Stimulated activated naive CD8-positive, alpha-beta T cell treated with anti-CD3 and anti-CD28 coated beads, Interleukin-15, Interleukin-2, amounts not matched to agents 100 U/mL and 50 U/mL, for 24 hours (primary cell): ENCODE measurements at places on chromosomes 2 and 18.

- no peak for DNase-seq
Observed at GRCh38 chr18:55262021-55262560, 302.8 kb upstream of the CCDC68 start.

GRCh38 chr2:72278046-72278445 is 130.4 kb upstream of the CYP26B1 start:
- DNase-seq, result no peak

GRCh38 chr2:77999376-77999775 is 477.2 kb upstream of the LRRTM4 start:
- no peak for DNase-seq

DNA sequence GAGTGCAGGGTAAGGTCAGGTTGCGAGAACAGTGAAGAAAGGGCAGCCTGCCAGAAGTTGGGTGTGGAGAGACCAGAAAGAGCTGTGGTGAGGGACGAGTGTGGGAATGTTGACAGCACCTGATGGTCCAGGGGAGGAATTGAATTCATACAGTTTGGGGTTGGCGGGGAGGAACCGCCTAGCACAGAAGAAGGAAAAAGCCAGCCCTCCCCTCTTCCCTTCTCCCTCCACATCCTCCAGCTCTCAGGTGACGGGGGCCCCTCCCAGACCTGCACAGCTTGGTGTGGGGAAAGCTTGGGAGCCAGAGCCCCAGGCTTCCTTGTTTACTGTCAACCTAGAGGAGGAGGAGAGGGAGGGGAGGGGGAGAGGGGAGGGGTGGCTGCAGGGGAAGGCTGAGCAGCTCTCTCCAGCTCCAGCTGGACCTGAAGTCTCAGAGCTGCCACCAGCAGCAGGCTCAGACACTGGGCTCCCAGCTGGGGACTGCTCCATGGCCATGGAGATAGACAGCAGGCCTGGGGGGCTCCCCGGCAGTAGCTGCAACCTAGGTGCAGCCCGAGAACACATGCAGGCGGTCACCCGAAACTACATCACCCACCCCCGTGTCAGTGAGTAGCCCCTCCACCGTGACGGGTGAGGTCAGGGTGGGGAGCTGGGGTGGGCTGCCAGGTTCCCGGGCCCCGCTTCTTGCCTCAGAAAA is at the start of gene ATP6V1B1:
ATP6V1B1 (plus strand) TSS at position 433 of the 697 bp plus-strand sequence; CDS start at position 488, 55 bp downstream.
- no peak for DNase-seq

DNA sequence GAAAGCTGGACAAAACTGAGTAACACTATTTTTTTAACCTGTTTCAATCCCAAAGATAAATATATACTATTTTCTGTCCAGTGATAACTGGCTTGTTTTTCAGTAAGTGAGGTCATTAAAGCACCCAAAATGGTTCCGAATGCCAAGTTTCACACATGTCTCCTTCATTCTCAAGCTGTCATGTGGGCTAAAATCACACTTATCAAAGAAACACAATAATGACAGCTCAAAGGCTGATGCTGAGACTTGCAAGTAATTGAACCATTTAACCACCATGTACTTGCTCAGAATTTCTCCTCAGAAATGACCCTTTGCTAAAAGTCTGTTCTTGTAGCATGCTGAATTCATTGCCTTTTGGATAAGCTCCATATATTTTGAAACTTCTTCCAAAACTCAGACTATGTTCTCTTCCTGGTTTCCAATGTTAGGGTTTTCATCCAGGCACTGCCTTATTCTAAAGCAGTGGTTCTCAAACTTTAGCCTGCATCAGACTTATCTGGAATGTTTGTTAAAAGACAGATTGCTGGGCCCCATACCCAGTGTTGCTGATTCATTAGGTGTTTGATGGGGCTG is 149.8 kb downstream of the VWC2L start:
- no peak for DNase-seq

GRCh38 chr18:22293417-22293816 is 124.0 kb downstream of the GATA6 start:
- DNase-seq, result no peak

DNA sequence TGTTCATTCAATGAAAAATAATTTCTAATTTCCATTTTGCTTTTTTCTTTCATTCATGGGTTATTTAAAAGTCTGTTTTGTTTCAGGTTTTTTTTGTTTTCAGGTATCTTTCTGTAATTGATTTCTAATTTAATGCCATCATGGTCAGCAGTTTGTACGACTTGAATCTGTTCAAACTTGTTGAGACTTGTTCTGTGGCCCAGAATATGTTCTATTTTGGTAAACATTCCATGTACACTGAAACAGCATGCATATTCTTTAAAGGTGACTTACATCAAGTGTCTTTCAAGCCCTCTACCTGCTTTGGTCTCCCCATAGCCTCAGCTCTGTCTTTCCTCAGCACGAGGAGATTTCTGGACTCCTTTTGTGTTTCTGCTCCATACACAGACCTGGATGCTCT is 49.1 kb downstream of the CYP1B1 start:
- no peak for DNase-seq

DNA sequence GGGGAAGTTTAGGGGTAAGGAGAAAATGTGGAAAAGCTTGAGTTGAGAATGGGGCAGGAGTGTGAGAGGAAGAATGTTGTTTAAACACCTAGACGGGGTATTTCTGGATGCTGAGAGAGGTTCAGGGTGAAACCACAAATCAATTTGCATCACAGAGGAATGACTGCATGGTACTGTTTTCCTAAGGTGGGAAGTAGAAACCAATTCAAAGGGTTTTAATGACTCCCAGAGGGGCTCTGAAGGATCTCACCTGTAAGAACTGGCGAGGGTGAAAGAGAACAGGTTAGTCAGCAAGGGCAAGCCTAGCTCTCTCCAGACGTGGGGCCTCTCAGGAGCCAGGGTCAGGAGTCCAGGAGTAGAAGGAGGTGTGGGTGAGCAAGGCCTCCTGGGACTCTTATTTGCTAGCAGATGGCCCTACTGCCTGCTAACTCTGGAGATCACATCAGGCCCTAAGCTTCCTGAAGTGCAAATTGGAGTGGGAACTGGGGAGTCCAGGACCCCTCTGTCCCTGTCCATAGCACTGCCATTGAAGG is 133.0 kb upstream of the CELF4 start:
- no peak for DNase-seq

DNA sequence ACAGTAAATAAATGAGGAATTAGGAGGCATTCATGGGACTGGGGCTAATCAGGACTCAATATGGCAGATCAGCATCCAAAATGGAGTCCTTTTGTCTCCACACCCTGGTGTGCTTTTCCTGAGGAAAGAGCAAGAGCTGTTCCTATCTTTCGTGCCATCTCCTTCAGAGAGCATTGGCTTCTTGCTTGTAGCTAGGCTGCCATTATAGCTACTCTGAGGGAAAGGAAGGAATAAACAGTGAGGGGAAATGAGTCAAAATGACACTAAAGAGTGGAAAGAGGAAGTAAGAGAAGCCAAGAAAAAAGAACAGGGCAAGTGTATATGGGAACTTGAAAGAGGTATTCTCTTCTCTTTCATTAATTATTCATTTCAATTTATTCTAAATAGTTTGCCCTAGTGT is 8.4 kb upstream of the NMI start:
- DNase-seq, result no peak

- DNase-seq, result no peak
Observed at GRCh38 chr2:182018218-182018617, 32.6 kb downstream of the PPP1R1C start.

DNA sequence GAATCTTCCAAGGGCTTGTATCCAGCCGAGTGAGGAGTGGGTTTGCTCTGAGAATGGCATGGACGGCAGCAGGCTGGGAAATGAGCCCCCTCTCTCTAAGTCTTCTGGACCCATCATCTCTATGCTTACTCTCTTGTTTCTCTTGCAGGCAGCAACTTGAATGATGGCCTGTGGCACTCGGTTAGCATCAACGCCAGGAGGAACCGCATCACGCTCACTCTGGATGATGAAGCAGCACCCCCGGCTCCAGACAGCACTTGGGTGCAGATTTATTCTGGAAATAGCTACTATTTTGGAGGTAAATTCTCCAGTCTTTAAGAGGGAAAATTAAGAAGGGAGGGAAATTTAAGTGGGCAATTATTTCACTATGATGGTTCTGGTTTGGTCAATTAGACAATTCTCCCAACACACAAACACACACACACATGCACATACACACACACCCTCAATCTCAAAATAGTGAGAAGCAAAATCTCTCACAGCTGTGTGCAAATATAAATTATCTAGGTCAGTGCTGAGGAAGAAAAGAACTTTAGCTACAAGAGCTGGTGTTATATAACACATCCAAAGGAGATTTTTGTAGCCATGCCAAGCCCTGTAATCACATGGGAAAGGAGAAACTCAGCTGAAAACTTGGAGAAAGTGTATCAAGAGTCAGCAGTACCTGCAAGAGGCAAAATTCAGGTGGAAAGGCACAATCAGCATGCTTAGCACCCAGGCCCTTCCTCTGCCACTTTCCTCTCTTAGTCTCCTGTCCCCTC is 499.2 kb downstream of the CNTNAP5 start:
- DNase-seq, result no peak

DNA sequence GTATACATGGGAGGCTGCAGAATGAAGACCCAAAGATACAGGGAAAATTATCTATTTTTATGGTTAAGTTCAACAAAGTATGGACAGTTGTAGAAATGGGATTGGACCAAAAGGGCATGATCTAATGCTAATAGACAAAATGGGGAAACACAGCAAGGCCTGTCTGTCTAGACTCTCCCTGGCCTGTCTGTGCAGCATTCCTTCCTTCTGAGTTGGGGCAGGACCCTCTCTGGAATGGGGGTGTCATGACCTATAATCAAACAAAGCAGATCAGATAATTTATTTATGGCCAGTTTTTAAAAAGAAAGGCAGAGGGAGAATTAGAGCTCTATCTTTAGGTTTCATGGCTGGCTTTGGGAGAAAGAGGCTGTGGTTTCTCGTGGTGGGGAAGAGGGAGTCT is 104.4 kb downstream of the CTIF start:
- DNase-seq, result no peak

GRCh38 chr18:67310826-67311225 is 205.7 kb downstream of the DSEL start:
- DNase-seq, result no peak

DNA sequence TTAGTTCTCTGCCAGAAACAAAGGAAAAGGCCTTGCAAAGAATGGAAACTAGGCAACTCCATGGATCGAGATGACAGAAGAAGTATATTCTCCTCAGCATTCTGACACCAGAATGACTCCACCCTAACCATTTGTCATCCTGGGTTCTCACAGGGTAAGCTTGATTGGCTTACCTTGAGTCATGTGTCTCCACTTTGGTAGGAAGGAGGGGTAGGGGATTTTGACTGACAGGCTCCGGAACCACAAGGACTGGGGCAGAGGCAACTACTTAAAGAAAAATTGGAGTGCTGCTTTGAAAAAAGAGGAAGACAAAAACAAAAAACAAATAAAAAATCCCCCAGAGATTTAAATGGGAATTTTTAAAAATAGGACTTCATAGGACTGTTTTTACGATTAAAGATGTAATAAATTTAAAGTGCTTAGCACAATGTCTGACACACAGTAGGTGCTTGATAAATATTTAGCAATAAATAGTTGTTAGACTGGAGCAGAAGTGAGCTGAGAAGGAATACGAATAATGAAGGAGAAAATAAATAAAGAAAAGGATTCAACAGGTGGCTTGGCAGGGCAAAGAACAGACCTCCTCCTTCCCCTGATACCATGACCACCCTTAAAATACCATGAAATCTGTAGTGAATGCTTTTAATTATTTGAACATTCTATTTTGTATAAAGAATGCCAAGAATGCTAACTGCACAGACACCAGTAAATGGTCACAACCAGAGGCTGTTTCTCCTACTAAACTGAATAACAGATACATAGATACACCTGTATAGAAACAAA is 230.2 kb downstream of the CDCA7 start:
- DNase-seq, result no peak

GRCh38 chr2:167191588-167191987 is 303.3 kb downstream of the XIRP2 start:
- no peak for DNase-seq

DNA sequence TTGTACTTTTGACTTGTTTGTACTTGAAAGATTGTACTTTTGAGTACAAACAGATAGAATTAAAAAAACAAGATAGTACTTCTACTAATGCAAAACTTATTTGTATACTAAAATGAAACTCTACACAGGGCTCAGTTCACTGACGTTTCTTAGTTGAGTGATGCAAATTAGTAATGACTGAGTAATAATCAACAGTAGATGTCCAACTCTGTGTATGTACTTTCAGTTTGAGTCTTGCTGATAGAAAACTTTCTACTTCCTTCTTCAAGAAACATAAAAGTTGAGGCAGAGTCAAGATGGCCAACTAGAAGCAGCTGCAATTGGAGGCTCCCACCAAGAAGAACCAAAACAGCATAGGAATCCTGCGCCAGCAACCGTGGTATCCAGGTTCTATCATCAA is 585.0 kb downstream of the NR4A2 start:
- DNase-seq, result no peak

- no peak for DNase-seq
Observed at GRCh38 chr18:44924785-44925499, 244.3 kb downstream of the SETBP1 start.

- no peak for DNase-seq
Observed at GRCh38 chr2:148730085-148730484, 85.5 kb downstream of the EPC2 start.

- peak; percentile 20 for DNase-seq
Observed at GRCh38 chr2:110101280-110101844, 14.3 kb downstream of the MALL start.

GRCh38 chr2:61045226-61045625 is 20.4 kb upstream of the SANBR start:
- no peak for DNase-seq

DNA sequence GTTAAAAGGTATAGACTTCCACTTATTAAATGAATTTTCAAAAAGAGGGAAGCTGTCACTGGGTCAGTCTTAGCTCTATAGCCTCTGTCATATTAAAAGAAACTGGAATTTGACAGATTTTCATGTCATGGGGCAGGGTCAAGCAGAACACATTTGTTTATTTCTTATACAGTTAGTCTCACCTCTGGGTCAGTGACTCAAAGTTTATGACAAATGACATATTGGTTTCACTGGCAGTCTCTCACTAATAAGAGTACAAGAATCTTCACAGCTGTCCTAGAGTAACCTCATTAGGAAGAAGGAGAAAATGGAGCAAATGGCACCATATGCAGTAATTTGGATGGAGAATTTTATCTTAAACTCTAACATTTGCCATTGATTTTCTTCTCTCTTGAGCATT is 63.2 kb downstream of the MBD2 start:
- no peak for DNase-seq

DNA sequence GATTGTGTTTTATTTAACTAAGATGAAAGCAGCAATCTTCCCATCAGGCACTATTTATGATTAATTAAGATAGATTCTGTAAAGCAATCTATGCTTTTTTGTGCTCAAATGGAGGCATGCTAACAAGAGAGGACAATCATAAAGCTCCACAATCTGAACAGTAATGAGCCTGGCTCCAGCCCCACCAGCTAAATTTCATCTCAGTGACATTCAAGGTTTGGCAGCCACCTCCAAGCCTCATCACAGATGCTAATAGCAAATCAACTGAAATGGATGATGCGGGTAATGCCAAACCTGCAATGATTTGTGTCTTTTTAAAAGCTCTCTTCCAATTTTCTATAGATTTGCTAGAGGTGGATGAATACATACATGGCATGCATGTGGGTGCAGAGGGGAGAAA is 456.6 kb downstream of the TDRD15 start:
- no peak for DNase-seq

- DNase-seq, result no peak
Observed at GRCh38 chr18:28858248-28858647, 681.3 kb upstream of the CDH2 start.

- no peak for DNase-seq
Observed at GRCh38 chr2:58042486-58042970, 4.1 kb upstream of the VRK2 start.

GRCh38 chr18:25895518-25895917 is 194.9 kb downstream of the SS18 start:
- DNase-seq, result no peak
